ENCODE measurements at places on chromosomes 12 and 14. TPM values are rescaled to one million over a fixed set of nuclear protein-coding genes. Genes with fewer than 3 reads are reported as not detected.

ANKRD33 gene
- total RNA-seq, result not detected

COX8C gene
- total RNA-seq, result not detected

PUS7L gene
- total RNA-seq, result 8.5 TPM

MSRB3 gene
- total RNA-seq, result 0.05 TPM

NGB gene
- not detected for total RNA-seq

SLC38A2 gene
- total RNA-seq, result 67.9 TPM

ITGB7 gene
- 11.4 TPM for total RNA-seq

DNA sequence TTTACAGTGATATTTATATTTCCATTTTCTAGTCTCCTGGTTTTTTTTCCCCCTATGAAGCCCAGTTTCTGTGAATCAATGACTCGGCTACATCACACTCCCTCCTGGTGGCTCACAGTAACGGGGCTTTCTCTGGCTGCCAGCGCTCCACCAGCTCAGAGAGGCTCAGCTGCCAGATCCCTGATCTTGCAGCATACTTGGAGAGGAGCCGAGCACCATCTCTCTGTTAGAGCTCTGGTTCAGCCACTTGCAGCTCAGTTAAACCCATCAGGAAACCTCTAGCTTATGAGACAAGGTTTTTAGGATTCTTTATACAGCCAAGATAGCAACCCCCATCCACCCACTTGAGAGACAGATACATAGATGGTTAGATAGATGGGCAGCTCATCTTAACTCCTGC lies 74.6 kb downstream of the CIT start:
- no peak for DNase-seq

GRCh38 chr12:55849616-55850343 lies 7.0 kb upstream of the MMP19 start:
- no peak for DNase-seq

DNA sequence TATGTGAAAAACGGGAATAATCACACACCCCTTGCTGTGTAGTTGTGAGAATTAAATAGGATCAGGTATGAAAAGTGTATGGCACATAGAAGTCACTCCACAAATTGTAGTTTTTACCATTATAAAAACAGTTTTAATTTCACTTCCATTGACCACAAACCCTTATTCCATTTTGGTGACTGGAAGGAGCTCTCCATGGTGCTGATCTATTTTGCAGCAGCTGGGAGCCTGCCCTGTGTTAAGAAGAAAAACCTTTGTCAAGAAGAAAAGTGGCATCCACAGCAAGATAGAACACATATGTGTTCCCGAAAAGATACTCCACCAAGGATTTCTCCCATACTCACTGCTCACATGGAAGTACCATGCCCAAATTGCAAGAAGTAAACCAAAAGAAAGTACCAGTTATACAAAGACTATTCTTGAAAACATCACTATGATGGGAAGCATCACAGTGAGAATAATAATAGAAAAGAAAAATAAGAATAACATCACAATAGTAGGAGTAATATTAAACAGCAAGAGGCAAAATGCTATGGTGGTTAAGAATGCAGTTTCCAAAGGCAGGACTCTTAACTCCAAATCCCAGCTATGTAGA lies 58.7 kb downstream of the TUNAR start:
- peak; percentile 26 for DNase-seq

DNA sequence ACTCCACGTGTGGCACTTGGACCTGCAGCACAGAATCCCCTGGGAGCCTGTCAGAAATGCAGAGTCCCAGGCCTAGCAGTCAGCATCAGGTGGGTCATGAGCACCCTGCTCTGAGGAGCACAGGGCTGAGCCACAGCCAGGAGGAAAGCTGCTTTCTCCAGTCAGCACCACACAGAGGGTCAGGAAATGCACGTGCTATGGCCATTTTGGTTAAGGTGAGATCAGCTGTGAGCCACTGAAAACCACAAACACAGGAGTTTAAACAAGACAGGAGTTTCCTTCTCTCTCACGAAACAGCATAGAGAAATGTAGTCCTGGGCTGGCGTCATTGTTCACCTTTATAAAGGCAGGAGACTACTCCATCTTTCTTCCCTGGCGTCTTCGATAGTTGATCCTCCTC lies 204.5 kb upstream of the SFSWAP start:
- no peak for DNase-seq

DNA sequence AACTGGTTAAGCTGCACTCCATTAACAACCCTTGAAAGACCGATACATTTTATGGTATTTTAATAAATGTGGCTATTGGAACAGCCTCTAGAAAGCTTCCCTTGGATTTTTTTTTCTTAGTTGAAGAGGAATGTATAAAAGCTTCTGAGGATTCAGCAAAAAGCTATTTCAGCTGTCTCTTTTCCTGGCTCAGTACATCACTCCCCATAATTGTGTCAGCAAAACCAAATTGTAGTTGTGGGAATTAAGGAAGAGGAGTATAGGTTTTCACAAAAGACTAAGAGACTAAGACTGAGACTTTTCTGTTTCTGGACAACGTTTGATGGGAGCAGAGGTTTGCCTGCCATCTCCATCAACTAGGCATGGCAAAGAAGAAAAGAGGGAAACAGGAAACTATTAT lies 106.5 kb downstream of the C12orf50 start:
- no peak for DNase-seq

DNA sequence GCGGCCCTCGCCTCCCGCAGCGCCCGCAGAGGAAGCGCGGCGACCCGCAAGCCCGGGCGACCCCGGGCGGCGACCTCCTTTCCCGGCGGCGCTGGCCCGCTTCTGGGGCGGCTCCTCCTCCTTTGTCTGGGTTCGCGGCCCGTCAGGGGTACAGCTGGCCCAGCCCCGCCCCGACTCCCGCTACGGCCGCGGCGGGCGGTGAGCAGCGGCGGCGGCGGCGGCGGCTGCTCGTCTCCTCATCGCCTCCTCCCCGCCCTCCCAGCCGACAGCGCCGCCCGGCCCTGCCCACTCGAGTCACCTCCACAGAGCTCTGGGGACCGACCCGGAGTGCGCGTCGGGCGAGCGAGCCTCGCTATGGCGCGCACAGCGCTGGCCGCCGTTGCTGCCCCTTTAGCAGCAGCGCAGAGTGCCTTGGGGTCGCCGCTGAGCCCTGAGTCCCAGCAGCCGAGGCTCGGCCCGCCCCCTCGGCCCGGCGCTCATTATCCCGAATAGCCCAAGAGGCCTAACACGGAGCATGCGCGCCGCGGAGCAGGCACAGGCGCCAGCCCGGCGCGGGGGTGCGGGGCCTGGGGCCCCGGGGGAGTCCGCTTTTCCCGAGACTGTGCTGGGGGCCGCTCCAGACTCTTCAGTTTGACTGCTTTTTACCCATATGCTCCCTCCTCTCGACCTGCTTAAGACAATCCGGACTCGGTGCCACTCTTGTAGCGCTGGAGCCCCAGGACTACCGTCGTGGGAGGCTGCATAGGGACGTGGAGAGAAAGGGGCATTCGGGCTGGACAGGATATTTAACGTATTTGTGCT lies at the start of gene SOS2:
Gene SOS2 (minus strand): TSS at position 104 of the 801 bp plus-strand sequence. CDS start 295 bp downstream, outside the sequence.
- peak; percentile 78 for DNase-seq

GRCh38 chr14:55099756-55100155 lies 29.3 kb upstream of the LGALS3 start:
- no peak for DNase-seq

GRCh38 chr12:41167701-41168100 lies 20.4 kb upstream of the PDZRN4 start:
- DNase-seq, result no peak

- DNase-seq, result peak; percentile 36
These were observed 203.9 kb upstream of the KITLG start for GRCh38 chr12:88784166-88784565.

GRCh38 chr12:66661357-66661756 lies 17.5 kb downstream of the GRIP1 start:
- no peak for DNase-seq

GRCh38 chr14:59292028-59292427 lies 103.6 kb downstream of the DAAM1 start:
- no peak for DNase-seq

DNA sequence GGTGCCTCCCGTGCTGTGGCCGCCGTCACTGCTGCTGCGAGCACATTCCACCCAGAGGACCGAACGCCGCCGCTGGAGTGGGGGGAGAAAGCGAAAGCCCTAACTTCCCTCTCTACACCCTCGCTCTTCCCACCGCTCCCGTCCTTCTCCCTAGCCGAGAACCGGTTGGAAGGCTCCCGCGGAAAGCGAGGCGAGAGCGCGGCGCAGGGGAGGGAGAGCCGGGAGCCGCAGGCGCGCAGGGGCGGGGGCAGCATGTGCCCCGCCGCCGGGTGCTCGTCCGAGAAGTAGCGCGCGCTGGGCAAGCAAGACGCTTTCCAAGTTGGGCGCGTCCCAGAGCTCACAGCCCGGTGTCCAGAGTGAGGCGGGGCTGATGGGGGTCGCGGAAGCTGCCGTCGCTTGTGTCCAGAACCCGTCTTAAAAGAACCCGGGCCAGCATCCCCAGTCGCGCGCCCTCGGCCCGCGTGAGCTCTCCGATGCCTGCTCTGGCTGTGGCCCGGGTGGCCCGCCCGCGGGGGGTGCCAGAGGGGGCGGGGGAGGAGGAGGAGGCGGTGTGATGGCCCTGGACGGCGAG lies at the start of gene TRHDE:
Gene TRHDE (plus strand): TSS at position 280 of the 571 bp plus-strand sequence. CDS start 274 bp downstream, at position 554.
- no peak for DNase-seq

GRCh38 chr12:19657118-19657731 lies 217.9 kb downstream of the AEBP2 start:
- no peak for DNase-seq

DNA sequence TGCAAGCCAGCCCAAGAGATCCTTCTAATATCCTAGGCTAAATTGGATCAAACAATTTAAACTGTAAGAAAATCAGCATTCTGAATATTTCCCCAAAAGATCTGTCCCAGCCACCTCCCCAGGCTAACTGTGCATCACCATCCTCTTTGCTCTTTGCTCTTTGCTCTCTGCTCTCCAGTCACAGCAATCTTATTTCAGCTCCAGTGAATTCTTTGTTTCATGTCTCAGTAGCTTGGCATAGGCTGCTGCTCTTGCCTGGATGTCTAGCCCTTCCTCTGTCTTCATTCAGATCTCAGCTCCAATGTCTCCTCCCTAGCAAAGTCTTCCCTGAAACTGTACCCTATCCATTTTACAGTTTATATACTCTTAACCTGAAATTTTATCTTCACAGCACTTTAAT lies 399.8 kb upstream of the USP15 start:
- DNase-seq, result no peak

DNA sequence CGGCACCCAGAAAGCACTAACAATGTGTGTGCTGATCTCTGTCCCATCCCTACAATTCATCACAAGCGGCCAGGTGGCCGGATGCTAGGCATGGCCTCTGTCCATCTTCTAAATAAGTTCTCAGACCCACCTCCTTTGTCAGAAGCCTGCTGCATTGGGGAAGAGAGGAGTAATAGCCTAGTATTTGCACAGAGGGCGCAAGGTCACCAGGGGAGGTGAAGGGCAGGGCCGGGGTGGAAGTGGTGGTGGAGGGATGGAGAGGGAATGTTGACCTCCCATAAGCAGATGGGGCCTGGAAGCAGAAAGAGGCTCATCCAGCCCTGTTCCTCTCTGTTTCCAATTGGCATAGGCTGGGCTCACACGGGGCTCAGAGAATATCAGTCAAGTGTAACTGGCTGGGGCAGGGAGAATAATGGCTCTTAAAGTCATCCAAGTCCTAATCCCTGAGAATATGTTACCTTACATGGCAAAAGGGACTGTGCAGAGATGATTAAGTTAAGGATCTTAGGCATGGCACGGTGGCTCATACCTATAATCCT lies 6.9 kb downstream of the RILPL1 start:
- DNase-seq, result no peak

DNA sequence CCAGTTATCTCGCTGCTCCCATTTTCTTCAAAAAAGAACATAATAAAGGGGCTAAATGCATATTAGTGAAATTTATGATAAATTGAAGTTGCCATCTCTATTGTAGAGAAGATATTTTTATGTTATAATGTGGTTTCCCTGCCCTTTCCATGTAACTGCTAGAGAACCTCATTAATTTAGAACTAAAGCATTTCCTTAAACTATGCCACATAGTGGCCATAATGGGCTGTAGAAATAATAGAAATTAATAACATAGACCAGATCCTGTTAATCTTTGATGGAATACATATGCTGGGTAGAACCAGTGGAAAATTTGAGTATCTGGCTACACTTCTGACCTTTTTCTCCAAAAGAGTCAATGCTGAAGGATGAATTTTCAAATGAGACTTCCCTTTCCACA lies 376.7 kb downstream of the PDZRN4 start:
- DNase-seq, result no peak

DNA sequence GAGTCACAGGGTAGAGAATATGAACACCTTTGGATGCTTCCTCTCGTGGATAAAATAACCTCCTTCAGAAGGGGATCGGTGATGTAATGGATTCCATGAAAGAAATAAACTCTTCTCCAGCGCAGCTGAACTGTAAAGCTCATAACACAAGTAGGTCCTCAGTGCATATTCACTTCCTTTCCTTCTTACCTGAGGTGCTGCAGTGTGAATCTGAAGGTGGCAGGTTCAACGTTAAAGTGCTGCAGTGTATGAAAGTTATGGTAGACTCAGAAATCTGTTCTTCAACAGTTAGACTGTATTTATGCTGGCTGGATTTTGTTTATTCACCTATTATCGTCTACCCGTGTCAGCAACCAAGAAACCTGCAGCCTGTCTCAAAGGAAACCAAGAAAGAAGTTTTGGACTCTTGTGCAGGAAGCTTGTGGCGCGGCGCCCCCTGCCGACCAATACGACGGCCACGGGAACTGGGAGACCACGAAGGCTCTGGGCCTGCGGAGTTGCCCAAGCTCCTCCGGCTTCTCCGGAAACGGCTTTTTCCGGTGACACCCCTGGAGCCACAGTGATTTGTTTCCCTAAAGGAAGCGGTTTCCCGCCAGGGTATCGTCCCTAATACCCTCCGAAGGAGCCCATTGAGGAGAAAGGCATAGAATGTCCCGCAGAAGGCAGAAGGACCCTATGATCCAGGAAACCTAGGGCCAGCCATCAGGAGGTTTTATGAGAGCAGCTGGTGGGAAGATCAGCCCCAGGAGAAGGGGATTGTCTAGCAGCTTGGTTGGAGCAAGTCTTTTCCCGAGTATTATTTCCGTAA lies 17.6 kb upstream of the RNASE3 start:
- peak; percentile 56 for DNase-seq

DNA sequence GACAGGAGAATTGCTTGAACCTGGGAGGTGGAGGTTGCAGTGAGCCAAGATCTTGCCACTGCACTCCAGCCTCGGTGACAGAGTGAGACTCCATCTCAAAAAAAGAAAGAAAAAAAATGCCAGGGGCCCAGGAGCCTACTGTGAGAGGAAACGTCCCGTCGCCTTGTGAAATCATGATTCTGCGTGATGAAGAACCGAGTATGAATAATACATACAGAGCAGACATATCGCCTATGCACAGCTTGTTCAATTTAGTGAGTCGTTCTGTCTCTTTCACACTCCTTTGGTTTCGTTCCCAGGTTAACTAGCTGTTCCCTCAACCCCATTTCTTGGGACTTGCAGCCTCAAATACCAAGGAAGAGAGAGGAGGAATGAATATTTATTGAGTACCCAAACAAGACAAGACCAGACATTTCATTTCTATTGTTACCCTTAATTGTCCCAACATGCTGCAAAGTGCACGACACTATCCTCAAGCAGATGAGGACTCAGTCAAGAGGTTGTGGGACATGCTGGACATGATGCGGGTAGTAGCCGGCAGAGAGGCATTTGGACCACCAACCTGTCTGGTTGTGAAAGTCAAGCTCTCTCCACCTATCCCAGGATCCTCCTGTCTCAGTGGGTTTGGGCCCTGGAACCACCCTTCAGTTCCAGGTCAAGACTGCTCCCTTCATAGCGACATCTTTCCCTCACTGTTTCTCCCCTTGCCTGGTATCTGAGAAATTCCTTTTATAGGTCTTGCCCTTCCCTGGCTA lies 8.6 kb upstream of the CD27 start:
- DNase-seq, result no peak

- DNase-seq, result no peak
These were observed 25.4 kb upstream of the PWP1 start for GRCh38 chr12:107660235-107660634.
